ENCODE measurements at places on chromosomes 16 and 17. TPM values are rescaled to one million over a fixed set of nuclear protein-coding genes. Genes with fewer than 3 reads are reported as not detected.

The CD79B gene
- 21.6 TPM for total RNA-seq

The CDH11 gene
- 0.10 TPM for total RNA-seq

The COG1 gene
- total RNA-seq = 29.0 TPM

The RNU2-1 gene
- 1,970 TPM for total RNA-seq

The CDRT15 gene
- not detected for total RNA-seq

The UNC13D gene
- 146 TPM for total RNA-seq

The CYTH1 gene
- total RNA-seq = 82.8 TPM

The ITGB3 gene
- 0.08 TPM for total RNA-seq

GRCh38 chr17:74528491-74529199, 2.6 kb downstream of the CD300LB start:
- DNase-seq = no peak

DNA sequence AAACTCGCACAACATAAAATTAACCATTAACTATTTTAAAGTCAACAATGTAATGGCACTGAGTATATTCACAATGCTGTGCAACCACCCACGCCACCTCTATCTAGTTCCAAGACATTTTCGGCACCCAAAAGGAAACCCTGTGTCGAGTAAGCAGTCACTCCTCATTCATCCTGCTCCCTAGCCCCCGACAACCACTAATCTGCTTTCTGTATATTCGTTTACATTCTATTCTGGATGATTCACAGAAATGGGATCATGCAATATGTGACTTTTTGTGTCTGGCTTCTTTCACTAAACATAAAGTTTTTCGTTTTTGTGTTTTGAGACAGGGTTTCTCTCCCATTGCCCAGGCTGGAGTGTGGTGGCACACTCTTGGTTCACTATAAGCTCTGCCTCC, 42.2 kb upstream of the HAPSTR1 start:
- DNase-seq = no peak

- no peak for DNase-seq
Measured at GRCh38 chr16:51818342-51818944, 667.4 kb upstream of the SALL1 start.

DNA sequence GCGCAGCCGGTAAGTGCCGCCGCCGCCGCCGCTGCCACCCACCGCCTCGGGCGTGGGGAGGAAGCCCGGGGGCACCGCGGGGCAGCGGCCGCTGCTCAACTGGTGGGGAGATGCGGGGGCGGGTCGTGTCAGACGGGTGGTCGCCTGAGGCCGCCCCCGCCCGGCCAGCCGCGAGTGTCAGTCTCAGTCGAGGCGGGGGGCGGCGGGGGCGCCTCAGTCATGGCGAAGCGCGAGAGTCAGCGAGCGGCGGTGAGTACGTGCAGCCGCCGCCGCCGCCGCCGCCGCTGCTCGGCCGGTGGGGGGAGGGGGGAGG, 76.2 kb downstream of the CHD9 start:
- no peak for DNase-seq

- DNase-seq = no peak
Measured at GRCh38 chr16:13296206-13296605, 394.8 kb downstream of the SHISA9 start.

DNA sequence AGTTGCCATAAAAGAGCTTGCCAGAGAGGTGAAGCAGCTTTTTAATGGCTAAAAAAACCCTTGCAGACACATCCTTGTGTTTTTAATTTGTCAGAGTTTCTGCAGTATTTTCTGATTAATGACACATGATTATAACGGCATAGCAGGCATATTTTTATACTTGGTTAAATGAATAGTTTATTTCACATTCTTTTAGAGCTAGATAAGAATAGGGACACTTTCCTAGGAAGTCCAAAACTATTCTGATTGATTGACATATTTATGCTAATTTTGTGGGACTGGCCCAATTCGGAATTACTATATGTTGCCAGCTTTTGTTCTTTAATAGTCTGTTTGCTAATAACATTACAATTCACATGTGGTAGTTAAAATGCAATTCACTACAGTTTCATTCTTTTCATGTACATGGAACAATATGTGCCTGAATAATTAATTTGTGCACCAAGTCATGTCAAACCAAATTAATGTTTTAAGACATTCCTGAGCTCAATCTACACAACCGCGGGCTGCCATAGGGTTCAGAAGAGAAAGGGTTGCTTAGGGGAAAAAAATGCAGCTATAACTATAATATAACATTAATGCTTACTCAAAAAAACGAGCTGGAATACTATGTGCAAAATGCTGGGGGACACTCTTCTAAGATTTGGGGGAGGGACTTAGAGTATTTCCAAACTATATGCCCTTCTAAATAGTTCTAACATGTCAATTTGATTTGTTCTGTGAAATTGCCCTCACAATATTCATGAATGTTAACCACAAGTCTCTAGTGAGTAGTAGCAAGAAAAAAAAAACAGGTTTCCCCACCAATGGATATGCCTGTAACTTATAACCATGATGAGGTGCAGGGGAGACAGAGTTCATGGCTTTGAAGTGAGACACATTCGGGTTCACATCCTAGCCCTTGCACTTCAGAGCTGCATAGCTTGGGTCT, 305.4 kb downstream of the CEP112 start:
- DNase-seq = no peak

GRCh38 chr16:27852681-27853080, 210.8 kb downstream of the GSG1L start:
- no peak for DNase-seq

DNA sequence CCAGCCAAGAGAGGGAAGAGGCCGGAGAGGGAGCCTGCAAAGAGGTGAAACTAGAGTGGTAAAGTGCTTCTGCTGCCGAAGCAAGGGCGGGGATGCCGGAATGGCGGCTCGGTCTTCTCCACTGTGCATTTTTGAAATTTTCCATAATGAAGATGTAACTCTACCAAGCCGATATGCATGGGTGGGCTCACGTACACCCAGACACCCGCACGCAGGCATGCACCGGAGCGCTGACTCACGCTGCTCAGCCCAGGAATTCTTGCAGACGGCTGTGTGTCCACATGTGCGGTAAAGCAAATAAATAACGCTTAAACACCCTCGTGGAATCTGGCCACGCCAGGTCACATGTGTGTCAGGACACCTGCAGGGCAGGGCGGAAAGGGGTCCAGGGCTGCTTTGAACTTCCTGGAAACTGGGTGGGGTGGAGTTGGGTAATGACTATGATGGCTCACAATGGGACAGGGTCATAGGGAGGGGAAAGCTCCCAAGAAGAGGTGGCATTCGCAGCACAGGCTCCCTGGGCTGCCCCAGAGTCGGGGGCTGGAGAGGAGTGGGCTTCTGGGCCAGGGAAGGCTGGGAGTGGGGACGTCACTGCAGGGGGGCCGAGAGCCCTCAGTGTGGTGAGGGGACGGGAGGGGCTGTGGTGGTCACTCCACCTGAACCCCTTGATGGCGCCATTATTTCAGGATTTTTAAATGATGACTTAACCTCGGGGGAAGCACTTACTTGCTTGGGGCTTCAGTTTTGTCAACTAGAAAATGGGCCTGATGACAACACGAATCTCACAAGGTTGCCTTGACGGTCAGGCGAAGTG, 265.5 kb downstream of the PARN start:
- no peak for DNase-seq

GRCh38 chr16:12191102-12191501, 214.6 kb downstream of the SNX29 start:
- no peak for DNase-seq

DNA sequence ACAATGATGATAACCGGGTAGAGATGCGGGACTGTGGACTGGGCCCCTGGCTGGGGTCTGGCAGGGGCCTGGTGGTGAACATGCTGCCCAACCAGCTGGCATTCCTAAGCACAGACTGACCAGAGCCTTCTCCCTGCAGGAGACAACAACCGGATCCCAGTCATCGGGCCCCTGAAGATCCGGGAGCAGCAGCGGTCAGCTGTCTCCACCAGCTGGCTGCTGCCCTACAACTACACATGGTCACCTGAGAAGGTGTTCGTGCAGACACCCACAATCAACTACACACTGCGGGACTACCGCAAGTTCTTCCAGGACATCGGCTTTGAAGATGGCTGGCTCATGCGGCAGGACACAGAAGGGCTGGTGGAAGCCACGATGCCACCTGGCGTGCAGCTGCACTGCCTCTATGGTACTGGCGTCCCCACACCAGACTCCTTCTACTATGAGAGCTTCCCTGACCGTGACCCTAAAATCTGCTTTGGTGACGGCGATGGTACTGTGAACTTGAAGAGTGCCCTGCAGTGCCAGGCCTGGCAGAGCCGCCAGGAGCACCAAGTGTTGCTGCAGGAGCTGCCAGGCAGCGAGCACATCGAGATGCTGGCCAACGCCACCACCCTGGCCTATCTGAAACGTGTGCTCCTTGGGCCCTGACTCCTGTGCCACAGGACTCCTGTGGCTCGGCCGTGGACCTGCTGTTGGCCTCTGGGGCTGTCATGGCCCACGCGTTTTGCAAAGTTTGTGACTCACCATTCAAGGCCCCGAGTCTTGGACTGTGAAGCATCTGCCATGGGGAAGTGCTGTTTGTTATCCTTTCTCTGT, 5.1 kb upstream of the SLC7A6 start:
- no peak for DNase-seq

GRCh38 chr17:74119049-74119580, 84.4 kb upstream of the RPL38 start:
- DNase-seq = no peak

DNA sequence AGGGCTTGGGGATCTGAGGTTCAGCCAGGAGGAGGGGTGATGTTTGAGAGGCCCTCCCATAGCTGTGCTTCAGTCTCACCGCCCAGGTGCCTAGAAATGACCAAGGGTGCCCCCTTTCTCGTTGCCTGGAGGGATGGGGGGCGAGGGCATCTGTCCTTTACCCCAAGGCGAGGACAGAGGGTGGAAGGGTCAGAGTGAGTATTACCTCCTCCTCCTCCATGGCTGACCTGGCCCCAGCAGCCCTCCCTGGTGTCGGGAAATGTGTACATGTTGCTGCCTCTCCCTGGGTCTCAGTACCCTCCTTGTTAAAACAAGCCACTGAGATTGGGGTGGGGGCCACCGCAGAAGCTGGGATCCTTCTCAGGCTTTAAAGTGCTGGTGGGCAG, 2.4 kb downstream of the NECAB2 start:
- no peak for DNase-seq

- DNase-seq = peak; percentile 27
Measured at GRCh38 chr17:72539981-72540897, 419.4 kb downstream of the SOX9 start.

GRCh38 chr17:73165616-73166404, 1.0 kb downstream of the SSTR2 start:
- DNase-seq = no peak

- no peak for DNase-seq
Measured at GRCh38 chr17:38361694-38362465, 10.2 kb downstream of the SOCS7 start.

- no peak for DNase-seq
Measured at GRCh38 chr17:58492238-58493121, 4.3 kb upstream of the HSF5 start.

DNA sequence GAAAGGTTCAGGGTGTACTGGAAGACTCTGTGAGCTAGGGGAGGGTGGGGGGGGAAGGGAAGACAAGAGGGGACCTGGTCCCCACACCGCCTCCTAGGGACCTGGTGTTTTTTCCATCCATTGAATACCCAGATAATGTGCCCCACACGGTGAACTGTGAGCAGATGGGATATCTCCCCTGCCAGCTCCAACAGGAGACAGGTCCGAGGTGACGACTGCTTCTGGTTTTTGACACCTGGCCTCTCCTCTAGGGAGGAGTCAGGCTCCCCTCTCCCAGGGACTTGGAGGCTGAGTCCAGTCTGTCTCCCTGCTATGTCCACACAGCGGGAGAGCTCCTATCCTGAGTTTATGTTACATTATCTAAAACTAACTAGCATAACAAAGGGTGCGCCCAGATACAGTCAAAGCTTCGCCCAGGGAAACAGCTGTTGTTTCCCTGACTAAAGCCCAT, 1.8 kb downstream of the MARVELD3 start:
- no peak for DNase-seq

- DNase-seq = no peak
Measured at GRCh38 chr17:5816491-5817070, 232.3 kb upstream of the NLRP1 start.

GRCh38 chr17:2755891-2756724, 6.7 kb upstream of the CCDC92B start:
- DNase-seq = no peak

- DNase-seq = no peak
Measured at GRCh38 chr17:60524463-60525327, 1.3 kb downstream of the APPBP2 start.

DNA sequence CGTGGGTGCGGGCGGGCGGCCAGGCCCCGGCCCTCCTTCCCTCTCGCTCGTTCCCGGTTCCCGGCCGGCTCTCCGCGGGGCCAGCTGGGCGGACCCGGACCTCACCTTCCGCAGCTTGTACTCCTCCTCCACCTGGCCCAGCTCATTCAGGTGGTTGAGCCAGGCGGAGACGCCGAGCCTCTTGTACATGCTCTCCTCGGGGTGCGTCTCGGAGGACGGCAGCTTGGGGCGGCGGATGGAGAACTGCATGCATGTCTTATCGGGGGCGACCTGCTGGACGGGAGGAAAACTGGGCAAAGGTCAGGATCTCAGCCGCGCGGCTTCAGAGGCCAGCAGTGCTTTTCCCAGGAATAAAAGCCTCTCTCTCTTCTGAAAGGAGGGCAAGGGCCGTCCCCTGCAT, 85.4 kb downstream of the TBC1D16 start:
- DNase-seq = no peak

DNA sequence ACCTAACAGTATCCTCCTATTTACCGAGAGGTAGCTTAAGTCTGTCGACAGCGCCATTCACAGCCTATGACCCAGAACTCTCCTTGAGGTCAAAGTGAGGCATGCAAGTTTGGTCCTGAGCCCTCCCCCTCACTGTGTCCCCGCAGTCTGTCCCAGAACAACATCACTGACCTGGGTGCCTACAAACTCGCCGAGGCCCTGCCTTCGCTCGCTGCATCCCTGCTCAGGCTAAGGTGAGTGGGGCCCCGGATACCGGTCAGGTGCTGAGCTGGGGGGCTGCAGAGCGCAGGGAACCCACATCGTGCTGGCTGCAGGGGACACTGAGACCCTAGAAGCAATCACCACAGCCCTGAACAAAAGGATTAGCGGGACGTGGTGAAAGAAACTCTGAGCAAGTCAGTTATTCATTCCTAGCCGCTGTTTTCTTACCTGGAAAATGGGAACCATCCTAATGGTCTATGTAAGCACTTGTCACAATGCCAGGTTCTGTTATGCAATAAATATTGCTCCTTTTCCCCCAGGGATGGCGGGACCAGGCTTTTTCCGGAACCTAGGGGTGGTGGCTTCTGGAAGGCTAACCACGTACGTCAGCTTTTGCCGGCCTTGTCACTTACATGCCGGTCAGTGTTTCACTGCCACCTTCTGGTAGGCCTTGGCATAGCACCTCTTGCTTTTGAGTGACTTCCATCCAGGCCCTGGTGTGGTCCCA, 23.8 kb downstream of the DEXI start:
- DNase-seq = peak; percentile 74
